ENCODE measurements at places on chromosomes 13 and 19. TPM values are rescaled to one million over a fixed set of nuclear protein-coding genes. Genes with fewer than 3 reads are reported as not detected.

Gene FGF22
- not detected for total RNA-seq

- DNase-seq = no peak
Measured at GRCh38 chr19:36049080-36049698, 4.9 kb downstream of the THAP8 start.

GRCh38 chr13:97067017-97067895 is 73.0 kb upstream of the OXGR1 start:
- DNase-seq = no peak

- DNase-seq = no peak
Measured at GRCh38 chr19:325937-326565, 18.5 kb downstream of the MIER2 start.

DNA sequence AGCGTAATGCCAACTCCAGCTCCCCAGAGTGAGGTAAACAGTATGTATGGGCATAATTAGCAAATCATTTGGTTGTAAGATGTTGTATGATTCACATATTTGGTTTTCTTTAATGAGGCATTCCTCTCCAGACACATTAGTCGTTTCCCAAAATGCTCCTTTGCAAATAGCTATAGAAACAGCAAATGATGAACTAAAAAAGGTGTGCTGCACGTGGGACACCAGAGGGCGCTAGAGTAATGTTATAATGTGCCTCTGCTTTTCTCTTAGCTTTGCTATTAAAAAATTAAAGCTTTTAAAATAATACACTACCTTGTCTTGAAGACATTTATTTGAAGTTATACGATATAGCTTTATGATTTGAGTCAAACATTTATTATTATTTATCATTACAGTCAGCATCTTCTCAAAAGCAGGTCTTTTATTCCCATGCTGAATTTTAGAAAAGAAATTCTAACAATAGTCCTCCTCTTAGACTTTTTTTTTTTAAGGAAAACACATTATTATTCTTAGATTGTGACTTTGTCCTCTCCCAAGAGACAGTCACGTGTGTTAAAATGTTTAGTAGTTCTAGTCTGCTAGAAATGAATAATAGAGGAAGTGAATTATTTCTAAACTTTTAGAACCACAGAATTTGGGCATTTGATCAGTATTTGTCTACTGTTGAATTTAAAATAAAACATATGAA is 121.6 kb upstream of the FRY start:
- peak; percentile 56 for DNase-seq

DNA sequence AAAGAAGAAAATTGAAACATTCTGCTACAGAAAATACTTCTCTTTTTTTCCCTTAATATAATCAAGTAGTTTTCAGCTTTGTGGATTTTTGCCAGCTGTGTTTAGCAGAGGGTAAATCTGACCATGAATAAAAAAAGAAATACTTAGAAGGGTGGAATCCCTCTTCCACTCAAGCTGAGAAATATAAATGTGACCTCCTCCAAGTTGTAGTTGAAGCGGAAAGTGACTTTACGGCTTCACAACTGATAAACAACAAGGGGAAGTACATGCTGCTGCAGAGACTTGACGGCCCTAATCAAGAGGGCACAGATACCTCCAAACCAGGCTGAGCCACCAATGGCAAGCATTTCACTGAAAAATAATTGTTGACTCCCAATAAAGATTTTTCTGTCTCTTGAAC is 785.0 kb downstream of the SLITRK5 start:
- no peak for DNase-seq

Data from activated CD4-positive, alpha-beta memory T cell treated with anti-CD3 and anti-CD28 coated beads, Interleukin-2, amount 10 ng/mL, durations not matched to agents 7 days and 5 days (primary cell).